ENCODE measurements at places on chromosomes 2 and 18.

- DNase-seq = no peak
Measured at GRCh38 chr2:109217362-109218086, 88.5 kb downstream of the SH3RF3 start.

DNA sequence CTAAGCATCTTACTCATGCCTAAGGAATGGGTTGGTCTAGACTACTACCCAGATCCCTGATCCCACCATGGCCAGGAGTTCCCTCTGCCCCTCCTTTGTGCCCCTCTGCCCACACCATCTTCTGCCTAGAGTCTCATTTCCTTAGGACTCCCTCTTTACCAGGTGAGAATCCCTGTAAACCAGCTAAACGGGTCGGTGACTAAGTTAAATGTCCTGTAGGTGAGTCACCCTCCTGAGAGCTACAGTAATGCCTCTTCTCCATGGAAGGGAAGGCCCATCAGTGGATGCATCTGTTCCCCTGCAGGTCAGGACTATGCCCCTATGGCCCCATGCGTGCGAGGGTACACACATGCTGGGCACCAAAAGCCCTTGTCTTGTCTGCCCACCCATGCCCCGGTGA lies 25.4 kb downstream of the PTGR3 start:
- no peak for DNase-seq

DNA sequence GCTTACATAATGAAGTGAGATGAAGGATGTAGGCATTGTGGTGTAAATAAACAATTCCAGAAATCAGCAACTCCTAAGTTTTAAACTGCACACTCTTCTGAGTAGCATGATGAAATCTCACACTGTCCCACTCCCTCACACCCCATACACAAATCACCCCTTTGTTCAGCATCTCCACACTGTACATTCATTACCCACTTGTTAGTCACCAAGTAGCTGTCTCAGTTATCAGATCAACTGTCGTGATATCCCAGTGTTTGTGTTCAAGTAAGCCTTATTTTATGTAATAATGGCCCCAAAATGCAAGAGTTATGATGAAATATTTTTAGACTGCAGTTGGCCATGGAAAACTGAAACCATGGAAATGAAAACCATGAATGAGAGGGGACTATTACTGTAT lies 135.7 kb downstream of the GRB14 start:
- DNase-seq = no peak

DNA sequence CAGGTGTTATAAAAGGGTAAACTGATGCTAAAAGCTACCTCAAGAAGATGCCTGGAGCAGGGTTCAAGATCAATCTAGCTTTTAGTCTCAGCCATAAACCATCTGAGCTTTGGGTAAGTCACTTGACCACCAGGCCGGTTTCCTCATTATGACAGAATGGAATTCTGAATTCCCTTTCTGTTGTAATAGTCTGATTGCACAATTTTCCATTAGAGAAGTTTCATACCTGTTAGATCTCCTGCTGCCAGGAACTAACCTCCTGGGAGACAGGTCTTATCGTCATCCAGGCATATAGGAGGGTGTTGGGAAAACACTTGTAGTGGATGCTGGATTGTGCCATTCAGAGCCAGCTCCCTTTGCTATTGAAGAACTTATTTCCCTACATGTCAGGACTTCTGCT lies 272.5 kb downstream of the TDRD15 start:
- no peak for DNase-seq

DNA sequence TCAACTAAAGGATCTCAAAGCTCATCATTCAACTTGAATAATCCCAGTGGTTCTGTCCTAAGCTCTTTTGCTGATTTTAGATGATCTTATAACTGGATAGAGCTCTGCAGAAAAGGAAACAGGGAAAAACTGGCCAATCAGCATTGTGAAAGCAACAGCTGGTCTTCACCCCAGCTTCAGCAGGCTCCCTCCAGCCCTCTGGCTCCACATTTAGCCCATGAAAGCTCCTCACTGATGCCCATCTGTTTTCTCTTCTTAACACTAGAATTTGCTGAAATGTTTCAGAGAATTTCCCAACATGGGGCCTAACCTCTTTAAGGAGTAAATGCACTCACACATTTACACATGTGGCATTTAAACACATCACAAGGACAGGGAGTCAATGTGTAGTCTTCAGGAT lies 223.3 kb downstream of the CNTNAP5 start:
- no peak for DNase-seq

DNA sequence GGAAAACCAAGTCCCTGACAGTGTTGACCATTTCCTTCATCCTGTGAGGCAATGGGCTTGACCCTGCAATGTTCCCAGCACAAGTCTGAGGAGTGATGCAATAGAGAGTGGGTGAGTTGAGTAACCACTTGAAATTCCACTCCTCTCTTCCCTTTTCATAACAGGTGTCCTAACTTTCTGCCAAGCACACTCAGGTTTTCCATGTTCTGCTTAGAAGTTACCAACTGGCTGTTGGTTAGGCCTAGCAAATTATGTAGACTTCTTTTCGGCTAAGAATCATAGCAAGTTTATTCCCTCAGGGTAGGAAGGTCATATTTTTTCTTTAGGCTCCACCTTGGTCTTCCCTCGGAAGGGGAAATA lies 11.5 kb downstream of the GNLY start:
- DNase-seq = no peak

DNA sequence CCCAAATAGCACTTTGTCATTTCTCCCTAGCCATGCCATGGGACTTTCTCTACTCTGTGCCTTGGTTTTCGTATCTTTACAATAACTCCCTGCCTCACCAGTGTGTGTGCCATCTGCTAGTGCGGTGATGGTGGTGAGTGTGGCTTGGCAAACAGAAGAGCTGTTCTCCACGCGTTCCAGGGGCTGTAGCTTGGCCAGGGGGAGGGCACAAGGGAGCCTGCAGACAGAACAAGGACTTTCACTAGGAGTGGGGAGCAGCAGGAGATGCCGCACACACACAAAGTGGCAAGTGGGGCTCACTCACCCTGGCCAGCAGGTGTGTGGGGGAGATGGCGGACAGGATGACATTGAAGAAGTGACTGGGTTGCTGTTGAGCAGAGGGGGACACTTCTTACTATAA lies 196.9 kb downstream of the HAUS1 start:
- DNase-seq = no peak

DNA sequence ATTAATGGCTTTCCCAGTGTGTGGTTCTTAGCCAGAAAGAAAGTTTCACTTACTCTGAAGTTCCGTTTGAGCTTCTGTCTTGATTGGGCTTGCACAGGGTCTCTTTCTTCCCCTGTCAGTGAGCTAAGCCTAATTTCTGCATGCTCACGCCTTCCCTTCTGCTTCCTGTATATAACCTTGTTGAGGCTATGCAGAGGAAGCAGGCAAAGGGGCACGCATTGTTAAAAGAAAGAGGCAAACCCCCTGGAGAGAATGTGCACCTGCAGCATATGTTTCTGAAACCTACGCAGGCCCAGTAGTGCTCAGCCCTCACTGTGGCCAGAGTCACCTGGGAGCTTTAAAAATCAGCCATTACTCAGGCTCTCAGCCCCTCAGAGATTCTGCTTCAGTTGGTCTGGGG lies 14.5 kb upstream of the PLA2R1 start:
- no peak for DNase-seq

DNA sequence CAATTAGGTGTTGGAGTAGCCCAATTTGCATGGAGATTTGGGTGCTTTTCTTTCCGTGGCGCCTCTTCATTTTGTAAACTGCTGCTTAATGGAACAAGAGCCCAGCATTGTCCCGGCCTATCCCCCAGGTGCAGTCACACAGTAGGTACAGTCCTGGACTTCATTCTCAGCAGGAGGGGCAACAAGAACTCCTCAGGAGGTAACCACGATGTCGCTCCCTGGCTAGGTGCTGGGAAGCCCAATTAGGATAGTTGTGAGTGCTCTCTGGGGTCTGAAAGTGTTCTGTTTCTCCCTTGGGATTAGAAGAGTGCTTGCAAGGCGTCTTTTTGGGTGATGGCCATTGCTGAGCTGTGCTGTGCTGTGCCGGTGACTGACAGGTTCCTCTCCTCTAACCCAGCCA lies 53.8 kb downstream of the CABLES1 start:
- no peak for DNase-seq

DNA sequence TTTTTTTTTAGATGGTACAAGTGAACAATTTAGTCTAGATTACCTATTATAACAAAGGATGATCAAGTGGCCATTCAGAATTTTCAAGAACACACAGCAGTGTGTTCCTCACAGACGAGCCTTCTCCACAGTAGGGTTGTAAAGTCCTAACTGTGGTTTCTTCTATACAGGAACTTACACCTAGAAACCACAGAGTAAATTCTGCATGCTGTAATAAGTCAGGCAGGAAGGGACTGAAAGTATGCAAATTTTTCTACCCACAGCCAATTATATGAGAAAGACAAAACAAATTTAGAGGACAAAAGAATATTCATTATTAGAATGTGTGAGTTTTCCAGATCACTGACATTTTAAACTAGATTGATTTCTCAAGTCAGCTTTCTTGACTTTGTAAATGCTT lies 99.5 kb downstream of the RBMS1 start:
- DNase-seq = no peak
